ENCODE measurements at places on chromosomes 5 and 9.

- peak; percentile 24 for DNase-seq
These were observed 299.0 kb downstream of the PRELID2 start for GRCh38 chr5:145536133-145536532.

DNA sequence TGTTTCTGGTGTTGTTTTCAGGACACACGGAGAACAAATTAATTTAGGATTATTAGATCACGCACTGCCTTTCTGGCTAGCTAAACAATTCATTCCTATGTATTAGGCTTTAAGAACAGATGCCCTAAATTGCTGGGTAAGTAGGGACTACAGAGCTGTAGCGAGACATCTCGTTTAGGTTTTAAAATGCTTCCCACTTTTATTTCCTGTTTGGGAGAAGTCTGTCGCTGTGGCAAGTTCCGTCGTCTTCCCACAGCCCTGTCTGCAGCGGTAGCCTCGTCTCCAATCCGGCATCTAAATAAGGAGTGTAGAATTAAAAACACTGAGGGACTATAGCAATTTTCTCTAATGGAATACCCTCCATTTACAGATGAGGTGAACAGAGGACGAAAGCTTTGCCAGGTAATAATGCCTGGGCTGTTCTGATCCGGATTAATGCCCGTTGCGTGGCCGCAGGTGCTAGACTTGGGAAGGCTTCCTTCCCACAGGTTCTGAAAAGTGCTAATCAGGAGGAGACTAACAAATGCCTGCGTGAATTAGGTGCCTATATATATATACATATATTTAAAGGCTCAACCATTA lies 1.3 kb upstream of the TRIM36 start:
- DNase-seq = peak; percentile 7

GRCh38 chr5:154199671-154200220 lies 9.2 kb downstream of the GALNT10 start:
- no peak for DNase-seq

DNA sequence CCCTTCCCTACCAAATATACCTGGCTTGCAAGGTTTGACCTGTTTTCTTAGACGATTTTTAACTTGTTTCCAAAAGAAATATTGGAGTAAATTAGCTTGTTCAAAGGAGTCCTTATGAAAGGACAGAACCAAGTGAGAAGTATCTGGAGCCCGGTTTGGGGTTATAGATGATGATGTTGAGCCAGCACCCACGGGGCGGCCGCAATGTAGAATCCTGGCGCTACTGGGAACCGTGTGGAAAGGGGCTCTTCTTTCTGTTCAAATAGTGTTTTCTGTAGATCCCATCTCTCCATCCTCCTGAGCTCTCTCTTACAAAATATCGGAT lies 517 bp upstream of the EXOSC2 start:
- DNase-seq = no peak

GRCh38 chr5:17470064-17470463 lies 28.0 kb upstream of the TAF11L2 start:
- DNase-seq = no peak

GRCh38 chr5:151106509-151106908 lies 25.7 kb upstream of the TNIP1 start:
- DNase-seq = no peak

- no peak for DNase-seq
These were observed 111.0 kb upstream of the IL7R start for GRCh38 chr5:35745660-35746059.

- no peak for DNase-seq
These were observed 22.1 kb downstream of the TAS2R1 start for GRCh38 chr5:9608093-9608492.

DNA sequence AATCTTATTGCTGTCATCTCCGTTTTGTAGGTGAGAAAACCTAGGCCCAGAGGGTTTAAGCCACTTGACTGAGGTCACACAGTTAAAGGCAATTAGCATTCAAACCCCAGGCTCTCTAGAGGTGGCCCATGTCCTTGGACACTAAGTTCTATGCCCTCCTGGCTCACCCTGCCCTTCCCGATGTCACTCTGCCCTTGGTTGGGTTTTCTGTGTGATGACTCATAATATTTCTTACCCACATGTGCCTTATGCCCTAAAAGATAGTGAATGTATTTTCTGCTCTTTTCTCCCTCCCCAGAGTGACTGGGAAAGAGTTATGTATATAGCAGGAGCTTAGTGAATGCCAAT lies 174.5 kb upstream of the PITX1 start:
- no peak for DNase-seq

DNA sequence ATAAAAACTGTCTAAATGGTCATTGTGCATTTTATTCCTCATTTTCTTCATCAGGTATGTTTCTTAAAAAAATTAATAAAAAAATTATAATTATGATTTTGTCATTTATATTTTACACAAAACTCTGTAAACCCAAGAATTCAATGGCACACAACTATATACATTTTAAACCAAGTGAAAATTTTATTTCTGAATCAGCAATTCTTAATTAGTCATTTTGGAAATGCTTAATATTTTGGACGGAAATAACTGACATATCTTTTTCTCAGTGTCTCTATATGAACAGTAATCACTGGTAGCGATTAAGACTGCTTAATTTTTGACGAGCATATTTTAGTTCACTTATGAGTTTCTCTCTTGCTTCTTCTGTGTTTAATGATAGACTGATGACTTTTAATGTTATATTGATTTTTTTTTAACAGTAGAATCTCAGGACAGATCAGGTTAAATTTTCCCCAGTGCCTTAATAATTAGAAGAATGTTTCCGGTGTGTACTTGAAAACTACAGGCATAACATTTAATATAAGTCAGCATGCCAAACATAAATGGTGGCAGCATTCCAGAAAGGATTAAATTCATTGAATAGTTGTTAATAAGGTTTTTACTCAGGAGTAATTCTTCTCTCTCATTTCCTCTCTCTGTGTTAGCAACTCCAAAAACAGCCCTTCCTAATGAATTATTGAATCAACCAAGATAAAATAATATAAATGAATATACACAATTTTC lies 644.7 kb upstream of the CDH6 start:
- DNase-seq = no peak

GRCh38 chr9:123191260-123191659 lies 77.1 kb downstream of the STRBP start:
- no peak for DNase-seq

- DNase-seq = no peak
These were observed 93.2 kb upstream of the ADAMTS2 start for GRCh38 chr5:179438461-179438860.

DNA sequence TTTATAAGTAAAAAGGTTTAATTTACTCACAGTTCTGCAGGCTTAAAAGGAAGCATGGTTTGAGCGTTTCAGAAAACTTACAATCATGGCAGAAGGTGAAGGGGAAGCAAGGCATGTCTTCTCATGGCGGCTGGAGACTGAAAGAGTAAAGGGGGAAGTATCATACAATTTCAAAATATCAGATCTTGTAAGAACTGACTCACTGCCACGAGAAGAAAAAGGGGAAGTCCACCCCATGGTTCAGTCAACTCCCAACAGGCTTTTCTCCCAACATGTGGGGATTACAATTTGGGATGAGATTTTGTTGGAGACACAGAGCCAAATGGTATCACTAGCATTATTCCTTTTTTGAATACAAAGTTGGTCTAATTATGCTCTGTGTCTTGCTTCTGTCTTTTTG lies 627.9 kb upstream of the ST8SIA4 start:
- no peak for DNase-seq

- DNase-seq = no peak
These were observed 502.0 kb upstream of the KLF4 start for GRCh38 chr9:107991581-107991980.

DNA sequence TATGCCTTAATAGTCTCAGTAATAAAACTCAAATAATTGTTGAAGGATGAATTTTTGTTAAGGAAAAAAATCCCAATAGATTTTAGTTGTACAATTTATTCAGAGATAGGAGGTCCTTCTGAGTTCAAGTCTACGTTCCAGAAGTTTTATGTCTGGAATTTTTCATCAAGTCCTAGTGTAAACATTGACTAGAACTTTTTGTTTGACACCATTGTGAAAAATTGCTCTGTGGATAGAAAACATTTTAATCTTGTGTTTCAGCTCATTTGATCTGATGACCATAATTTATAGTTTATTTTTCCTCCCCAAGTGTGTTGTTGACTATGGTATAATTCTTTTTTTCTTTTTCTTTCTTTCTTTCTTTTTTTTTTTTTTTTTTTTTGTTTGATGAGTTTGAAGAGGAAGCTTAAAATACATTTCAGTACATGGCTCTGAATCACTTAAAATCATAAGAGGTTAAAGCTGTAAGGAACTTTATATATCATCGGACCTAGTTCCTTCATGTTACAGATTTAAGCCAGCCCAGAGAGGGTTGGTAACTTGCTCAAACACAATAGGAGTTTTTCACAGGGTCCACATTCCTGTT lies 20.7 kb downstream of the ITGA1 start:
- DNase-seq = no peak

DNA sequence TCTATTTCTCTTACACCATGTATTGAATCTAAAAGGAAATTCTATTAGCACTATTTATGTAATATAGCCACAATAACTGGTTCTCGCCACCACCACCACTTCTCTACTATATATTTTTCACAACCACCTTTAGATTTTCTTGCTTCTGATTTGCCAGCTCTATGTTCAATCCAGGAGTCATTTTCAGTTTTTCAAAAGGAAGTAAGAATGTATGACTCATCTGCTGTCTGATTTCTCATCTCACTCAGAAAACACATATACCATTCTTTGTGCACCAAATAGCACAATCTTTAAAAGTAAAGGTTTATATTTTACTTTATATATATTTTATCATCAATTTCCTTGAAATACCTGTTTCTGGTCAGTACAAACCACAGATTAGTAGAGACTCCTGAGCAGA lies 1127.5 kb downstream of the TAF11L14 start:
- DNase-seq = no peak

DNA sequence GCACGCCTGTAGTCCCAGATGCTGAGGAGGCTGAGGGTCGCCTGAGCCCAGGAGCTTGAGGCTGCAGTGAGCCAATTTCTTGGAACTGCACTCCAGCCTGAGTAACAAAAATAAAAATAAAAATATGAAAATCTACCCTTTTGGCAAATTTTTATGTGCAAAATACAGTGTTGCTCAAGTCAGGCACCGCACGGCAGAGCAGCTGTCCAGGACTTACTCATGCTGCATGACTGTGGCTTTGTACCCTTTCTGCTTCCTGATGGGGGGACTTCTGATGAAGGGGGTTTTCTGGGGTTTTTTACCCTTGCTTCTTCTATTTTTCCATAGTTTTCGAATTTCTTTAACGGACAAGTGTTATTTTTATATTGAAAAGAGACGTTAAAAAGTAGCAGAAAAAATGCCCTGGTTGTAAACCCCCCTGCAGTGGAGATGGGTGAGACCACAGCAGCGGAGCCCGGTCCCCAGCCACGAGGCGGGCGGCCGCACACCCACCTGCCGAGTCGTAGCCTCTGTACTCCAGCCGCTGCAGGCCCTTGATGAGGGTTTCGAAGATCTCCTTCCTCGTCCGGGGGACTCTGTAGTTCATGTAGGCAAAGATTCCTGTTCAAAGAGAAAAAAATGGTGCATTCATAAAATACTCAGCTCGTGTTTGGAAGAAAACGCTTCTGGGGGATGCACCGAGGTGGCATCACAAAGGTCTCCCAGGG lies 15.0 kb downstream of the GFPT2 start:
- no peak for DNase-seq

GRCh38 chr9:90189306-90189705 lies 453.3 kb downstream of the DIRAS2 start:
- DNase-seq = no peak
